Activated T-cell treated with anti-CD3 and anti-CD28 coated beads, Interleukin-2, amount 50 U/mL, for 24 hours (primary cell): ENCODE measurements at places on chromosomes 13 and 19.

- DNase-seq, result no peak
Observed at GRCh38 chr19:50897191-50897607, 14.0 kb downstream of the KLK4 start.

GRCh38 chr13:41389580-41389979, 67.8 kb upstream of the RGCC start:
- no peak for DNase-seq

- no peak for DNase-seq
Observed at GRCh38 chr13:113551081-113552000, 33.2 kb upstream of the TFDP1 start.

DNA sequence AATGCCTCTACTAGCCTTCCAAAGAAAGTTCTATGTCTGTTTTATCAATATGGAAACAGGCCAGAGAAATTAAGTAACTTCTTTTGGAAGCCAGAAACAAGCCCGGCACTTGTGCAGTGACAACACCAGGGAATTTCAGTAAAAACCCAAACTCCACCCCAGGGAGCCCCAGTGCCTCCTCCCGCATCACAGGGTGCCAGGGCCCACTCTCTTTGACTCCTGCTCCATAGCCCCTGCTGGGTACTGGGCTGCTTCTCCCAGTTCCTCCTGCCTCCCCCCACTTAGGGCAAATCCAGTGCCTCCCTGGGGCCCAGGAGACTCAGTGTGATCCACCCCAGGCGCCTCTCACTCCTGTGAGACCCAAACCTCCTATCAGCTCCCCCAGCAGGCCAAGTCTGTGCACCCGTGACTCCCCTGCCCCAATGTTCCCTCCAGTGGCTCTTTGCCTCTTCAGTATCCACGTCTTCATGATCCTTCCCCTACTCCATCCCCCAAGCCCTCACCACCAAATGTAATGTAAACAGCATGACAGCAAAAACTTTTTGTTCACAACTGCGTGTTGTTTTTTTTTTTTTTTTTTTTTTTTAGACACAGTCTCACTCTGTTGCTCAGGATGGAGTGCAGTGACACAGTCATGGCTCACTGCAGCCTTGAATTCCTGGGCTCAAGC, 2.3 kb upstream of the FFAR3 start:
- DNase-seq, result no peak

GRCh38 chr19:18294467-18294864, 13.0 kb upstream of the JUND start:
- DNase-seq, result peak; percentile 89

- no peak for DNase-seq
Observed at GRCh38 chr13:22451327-22451741, 729.4 kb upstream of the SGCG start.

- peak; percentile 89 for DNase-seq
Observed at GRCh38 chr19:29694669-29695627, 20.1 kb downstream of the C19orf12 start.

DNA sequence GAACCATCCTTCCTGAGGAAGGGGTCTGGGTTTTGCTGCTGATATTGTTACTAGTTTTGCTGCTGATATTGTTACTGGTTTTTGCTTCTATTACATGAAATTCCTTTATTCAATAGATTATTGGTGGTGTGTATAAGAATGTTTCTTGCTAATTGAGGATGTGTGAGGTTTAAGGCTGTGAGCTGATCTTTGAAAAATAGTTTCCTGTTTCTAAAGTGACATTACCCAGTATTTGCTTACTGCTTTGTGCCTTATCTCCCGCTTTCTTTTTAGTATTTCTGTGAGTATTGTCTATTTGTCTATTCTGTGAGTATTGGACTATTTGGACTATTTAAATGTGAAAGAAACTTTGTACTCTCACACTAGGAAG, 38.2 kb upstream of the C1QTNF9 start:
- no peak for DNase-seq

GRCh38 chr13:60227158-60227557, 63.4 kb upstream of the DIAPH3 start:
- no peak for DNase-seq
